Inflammatory macrophage treated with lipopolysaccharide for 1 hour (primary cell): ENCODE measurements at places on chromosomes 2 and 18.

DNA sequence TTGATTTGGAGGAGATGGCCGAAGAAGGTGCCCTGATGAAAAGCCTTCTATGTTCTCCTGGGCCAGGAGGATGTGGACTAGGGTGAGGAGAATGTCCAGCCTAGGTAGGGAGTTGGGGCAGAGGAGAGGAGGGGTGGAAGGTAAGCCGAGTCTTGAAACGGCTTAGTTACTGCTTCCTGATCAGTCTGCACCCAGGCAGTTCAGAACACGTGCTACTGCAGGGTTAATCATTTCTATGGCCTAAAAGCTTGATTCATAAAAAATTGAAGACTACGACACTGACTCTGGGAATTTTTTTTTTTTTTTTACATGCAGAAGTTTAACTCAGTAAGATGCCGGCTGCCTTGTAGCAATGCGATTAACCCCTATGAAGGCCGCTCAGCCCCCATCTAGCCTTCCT, 125.3 kb downstream of the TMEM163 start:
- DNase-seq = no peak

- DNase-seq = no peak
These were observed 144.8 kb downstream of the CDH2 start for GRCh38 chr18:28032177-28032576.

DNA sequence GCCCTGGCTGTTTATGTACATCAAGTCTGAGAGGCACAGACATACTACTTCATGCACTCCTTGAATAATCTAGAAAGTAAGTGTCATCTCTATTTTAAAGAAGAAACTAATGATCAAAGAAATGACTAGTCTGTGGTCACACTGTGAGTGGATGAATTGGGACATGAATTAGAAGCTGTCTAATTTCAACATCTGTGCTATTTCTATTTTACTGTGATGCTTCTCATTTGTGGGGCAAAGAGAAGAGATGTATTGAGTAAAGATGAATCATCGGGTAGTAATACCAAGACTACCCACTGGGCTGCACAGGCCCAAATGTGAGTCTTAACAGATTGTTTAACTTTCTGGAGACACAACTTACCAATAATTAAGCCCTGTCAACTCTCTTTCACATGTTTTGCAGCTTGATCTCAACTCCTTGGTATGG, 42.4 kb upstream of the MTIF2 start:
- peak; percentile 77 for DNase-seq

DNA sequence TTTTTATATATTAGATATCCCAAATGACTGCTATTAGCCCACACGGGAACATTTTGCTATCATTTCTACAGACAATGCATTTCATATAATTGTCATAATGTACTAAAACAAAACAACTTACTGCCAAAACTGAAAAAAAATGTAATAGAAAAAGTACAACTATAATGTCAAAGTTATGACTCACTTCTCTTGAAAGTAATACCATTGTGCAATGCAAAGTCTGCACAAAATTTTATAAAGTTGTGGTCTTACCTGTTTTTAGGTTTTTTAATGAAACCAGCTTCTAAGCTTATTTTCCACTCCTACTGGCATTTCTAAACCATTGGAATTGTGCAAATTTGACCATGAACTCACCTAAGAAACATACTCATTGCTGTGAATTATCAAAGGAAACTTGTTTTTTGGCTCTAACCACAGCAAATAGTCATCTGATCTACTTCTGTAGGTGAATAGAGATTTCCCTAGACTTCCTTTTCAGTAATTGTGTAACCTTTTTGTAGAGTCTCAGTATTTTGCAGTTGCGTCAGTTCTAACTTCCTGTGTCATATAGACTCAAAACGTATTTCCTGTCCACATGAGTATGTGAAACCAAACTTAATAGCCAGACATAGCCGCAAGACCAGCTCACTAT, 31.9 kb upstream of the TFPI start:
- peak; percentile 48 for DNase-seq

DNA sequence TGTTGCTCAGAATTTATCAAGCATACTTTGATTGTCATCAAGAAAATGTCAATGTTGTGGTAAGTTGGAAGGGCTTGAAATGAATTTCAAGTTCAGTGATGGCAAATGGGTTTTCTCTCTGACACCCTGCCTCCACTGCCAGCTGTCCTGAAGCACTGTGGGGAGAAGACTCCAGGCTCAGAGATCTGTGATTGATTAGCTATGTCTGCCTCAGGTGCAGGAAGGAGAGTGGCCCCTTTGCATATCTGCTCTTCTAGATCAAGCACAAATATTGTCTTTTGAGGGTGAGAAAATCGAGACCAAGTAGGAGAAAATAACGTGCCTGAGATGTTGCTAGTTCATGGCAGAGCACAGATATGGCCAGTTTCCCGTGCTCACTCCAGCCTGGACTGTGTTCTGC, 178.8 kb upstream of the GLI2 start:
- DNase-seq = no peak

DNA sequence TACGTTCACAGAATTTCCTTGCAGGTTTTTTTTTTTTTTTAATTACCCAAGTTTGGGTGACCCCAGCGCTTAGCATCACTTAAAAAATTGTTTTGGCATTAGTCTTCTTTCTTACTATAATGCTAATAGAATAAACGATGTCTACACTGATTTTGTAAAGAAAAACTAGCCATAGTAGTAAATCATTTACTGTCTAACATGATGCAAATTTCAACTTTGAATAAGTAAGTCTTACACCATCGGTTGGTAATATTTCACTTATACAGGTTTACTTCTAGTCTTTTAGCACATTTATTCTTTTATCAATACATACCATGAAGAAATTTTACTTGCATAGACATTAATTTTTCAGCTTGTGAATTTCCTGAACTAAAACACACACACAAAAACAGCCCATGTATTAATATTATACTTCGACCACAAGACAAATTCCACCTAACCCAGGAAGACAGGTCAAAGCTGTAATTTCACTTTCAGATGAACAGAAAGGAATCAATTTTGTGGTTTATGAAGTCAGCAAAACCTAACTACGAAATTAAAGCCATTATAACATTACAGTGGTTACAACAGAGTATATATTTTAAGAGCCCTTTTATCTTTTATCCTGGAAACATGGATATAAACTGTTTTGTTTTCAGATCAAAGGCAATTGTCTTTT, 1.9 kb downstream of the YES1 start:
- DNase-seq = no peak

DNA sequence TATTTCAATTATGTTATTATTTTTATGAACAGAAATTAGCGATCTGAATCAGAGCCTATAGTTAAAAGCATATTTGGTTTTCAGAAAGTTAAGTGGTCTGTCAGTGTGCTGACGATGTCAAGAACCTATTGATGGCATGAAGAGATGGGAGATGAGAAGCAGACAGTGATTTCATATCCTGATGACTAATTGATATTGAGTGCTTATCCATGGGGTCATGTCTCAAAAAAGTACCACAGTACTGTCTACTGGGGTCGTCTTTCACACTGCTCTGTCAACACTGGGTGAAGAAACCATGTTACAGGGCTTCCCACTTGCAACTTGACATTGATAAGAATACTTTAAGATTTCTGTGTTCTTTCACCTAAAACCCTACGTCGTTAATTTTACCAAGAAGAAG, 297.1 kb downstream of the AFF3 start:
- no peak for DNase-seq

GRCh38 chr2:120436885-120437603, 91.1 kb downstream of the INHBB start:
- DNase-seq = no peak

- no peak for DNase-seq
These were observed 1.7 kb downstream of the CFAP221 start for GRCh38 chr2:119545754-119546446.

GRCh38 chr2:64391940-64392339, 62.0 kb upstream of the LGALSL start:
- DNase-seq = no peak

GRCh38 chr2:159249990-159250715, 36.4 kb downstream of the WDSUB1 start:
- peak; percentile 76 for DNase-seq

GRCh38 chr18:9884532-9885140, 1.1 kb upstream of the TXNDC2 start:
- no peak for DNase-seq

- no peak for DNase-seq
These were observed 307.2 kb upstream of the MMADHC start for GRCh38 chr2:149894760-149895159.

- no peak for DNase-seq
These were observed 28.5 kb upstream of the RALBP1 start for GRCh38 chr18:9446839-9447238.

DNA sequence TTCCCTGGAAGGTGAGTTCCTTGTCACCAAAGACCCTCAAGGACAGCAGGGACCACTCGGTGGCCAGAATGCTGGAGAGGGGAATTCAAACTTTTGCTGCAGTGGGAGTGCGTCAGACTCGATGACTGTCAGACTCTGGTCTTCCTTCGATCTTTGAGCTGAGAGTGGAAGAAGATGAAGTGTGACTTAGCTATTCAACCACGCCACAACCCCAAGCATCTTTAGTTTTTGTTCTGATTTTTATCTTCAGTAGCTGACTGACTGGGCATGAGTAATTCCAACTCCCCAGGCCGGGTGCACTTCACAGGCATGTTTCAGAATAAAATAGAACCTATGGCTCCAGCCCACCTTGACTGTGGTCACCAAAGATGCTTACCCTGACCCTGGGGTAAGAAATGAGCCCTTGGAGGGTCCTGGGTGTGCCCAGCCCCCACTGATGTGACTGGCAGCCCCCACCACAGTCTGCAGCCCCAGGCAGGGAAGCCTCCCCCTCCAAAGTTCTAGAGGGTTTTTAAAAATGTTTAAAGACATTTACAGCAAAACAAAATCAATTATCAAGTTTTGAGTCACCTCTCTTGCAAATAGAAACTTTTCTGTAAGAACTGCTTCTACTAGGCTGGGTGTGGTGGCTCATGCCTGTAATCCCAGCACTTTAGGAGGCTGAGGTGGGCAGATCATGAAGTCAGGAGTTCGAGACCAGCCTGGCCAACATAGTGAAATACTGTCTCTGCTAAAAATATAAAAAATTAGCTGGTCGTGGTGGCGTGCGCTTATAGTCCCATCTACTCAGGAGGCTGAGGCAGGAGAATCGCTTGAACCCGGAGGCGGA, 24.9 kb upstream of the YWHAQ start:
- no peak for DNase-seq

- DNase-seq = no peak
These were observed 1635.9 kb upstream of the LRRTM1 start for GRCh38 chr2:81940266-81940955.

DNA sequence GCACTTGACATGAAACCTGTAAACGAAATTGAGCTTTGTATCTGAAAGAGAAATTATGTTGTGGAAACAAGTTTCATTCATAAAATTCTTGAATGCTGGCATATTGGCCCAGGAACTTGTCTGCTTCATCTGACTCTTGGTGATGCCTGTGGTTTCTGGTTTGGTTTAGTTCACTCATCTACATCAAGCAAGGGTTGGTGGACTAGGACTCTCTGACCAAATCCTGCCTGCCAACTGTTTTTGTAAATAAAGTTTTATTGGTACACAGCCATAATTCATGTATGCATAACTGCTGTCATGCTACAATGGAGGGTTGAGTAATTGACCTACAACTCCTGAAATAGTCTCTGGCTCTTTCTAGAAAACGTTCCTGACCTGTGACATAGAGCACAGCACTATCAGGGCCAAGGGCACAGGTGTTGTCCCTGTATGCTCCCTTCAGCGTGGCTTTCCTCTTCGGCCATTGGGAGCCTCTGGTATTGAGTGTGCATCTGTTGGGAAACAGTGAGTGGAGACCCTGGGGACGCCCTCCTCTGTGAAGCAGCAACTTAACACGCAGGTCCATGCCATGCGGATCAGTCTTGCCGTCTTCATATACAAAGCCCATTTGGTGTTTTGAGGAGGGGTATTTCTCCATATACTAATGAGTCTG, 226.3 kb downstream of the SH3RF3 start:
- no peak for DNase-seq

- no peak for DNase-seq
These were observed 5.2 kb downstream of the GATA6 start for GRCh38 chr18:22174341-22175145.

GRCh38 chr2:112143150-112143549, 5.0 kb downstream of the FBLN7 start:
- no peak for DNase-seq

DNA sequence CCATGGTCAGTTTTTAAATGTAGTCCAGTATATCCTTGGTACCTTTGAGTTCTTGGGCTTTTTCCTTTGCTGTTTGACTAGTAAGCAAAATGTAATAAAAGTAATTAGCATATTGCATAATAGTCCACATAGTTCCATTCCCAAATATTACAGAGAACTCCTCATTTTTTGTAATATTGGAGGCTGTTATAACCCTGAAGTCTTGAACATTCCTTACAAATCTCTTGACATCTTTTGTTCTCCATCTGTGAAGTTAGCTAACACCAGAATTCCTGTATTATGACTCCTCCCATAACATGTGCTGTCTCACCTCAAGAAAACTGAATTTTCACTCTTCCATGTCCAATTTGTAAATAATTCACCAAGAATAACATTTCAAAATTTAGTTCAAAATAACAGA, 17.1 kb downstream of the CREB1 start:
- DNase-seq = no peak

- DNase-seq = no peak
These were observed 157.2 kb downstream of the WDSUB1 start for GRCh38 chr2:159129269-159129668.

DNA sequence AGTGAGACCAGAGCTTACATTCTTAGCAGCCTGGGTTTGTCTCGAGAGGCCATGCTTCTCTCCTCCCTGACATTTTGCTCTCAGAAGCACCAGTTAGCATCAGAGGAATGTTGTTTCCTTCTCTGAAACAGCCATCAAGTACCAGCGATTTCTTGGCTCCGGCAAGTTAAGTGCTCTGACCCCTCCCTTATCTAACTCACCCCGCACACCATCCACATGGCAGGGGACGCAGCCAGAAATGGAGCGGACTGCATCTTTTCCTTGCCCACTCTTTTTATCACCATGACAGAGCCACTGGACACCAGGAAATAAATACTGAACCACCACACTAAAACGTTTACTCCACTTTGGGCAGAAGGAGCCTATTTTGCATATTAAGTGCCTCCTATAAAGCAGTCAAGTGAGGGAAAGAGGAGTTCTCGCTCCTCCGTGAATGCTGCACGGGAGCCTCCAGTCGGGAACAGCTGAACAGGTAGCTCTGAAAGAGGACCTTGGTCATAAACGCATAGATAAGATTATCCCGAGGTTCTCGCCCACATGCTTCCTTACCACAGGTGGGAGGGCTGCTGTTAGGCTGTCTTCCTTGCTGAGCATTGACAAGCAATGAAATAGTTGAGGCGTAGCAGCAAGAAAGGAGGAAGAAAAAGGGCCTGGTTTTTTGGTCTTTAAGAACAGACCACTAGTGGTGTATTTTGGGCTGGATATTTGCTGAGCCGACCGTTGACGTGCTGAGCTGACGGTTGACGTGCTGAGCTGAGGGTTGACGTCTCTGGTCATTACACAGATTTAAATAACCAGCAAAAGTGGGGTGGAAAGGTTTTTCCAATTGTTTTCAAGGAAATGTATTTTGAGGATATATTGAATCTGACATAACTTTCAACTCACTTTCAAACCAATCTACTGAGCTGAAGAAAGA, 71.4 kb upstream of the ITGB6 start:
- no peak for DNase-seq
